Panc1 (cell line): ENCODE measurements at places on chromosomes 3 and 15. TPM values are rescaled to one million over a fixed set of nuclear protein-coding genes. Genes with fewer than 3 reads are reported as not detected.

Gene TGFBR2
- total RNA-seq = 45.9 TPM

Gene TGM5
- not detected for total RNA-seq

DNA sequence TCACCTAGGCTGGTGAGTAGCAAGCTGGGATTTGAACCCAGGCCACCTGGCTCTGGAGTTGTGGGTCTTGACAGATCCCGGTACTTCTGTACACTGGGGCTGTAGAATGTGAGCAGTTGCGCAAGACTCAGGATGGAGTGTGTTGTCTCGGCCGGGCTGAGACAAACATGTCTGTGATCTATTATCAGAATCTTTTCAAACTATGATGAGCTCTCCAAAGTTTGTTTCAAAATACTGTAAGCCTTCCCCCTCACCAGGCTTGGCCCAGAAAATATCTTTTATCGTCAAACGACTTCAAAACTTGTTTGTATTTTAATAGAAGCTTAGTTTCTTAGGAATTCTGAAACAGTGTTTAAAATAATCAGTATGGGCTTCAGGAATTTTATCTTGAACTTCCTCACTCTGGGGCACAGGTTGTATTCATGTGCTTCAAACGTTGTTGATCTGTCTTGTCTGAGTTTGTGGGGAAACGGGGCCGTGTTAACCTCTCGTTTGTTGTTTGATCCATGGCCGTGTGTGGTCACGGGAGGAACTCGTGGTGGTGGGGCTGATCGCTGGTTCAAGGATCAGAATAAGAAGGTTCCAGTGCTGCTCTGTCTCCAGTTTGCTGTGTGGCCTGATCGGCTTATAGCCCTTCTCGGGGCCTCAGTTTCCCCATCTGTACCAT, 40.3 kb upstream of the TFRC start:
- no peak for DNase-seq

- no peak for DNase-seq
Observed at GRCh38 chr3:80227216-80227615, 459.4 kb upstream of the ROBO1 start.

Gene LMAN1L
- not detected for total RNA-seq

Gene SLC28A2
- 0.23 TPM for total RNA-seq

- no peak for DNase-seq
Observed at GRCh38 chr3:182180654-182181385, 469.1 kb downstream of the SOX2 start.

GRCh38 chr15:70227147-70227546, 129.4 kb upstream of the TLE3 start:
- DNase-seq = no peak

DNA sequence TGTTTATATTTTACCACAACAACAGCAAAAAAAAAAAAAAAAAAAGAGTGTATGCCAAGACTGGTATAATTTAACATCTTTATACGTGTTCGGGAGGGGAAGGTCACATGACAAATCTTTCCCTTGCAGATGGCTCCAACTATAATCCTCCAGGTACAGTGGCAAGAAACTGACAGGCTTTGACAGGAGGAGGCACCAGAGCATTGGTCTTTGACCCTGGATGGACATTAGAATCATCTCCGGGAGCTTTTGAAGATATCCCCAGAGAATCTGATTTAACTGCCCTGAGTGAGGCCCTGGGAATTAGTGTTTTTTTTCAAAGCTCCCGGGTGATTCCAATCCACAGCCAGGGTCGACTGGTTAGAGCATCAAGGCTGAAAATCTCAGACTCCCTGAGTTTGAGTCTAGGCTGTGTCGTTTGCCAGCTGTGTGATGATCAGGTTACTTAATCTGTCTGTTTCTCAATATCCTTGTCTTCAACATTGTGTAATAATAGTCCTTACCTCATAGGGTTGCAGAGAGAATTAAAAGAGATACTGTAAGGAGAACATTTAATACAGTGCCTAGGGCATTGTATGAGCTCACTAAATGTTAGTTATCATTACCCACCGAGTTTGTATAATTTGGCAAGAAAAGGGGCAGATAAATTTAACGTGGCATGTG, 8.9 kb upstream of the SEMA5B start:
- no peak for DNase-seq

DNA sequence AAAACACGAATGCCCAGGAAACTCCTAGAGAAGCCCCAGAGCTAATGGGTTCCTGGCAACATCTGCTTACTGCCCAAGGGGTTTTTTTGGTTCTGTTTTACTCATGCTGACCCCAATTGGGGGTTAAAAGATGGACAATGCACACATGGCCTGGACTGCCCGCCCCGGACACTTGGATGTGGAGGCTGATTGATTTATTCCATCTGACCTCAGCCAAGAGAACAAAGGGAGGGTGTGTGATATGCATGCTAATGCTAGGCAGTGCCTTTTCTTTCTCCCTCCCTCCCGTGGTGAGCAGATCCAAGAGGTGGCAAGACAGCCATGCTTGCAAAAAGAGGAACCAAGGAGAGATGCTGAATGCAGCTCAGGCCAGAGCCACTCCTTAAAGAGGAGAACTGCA, 3.3 kb upstream of the LRTM1 start:
- no peak for DNase-seq

DNA sequence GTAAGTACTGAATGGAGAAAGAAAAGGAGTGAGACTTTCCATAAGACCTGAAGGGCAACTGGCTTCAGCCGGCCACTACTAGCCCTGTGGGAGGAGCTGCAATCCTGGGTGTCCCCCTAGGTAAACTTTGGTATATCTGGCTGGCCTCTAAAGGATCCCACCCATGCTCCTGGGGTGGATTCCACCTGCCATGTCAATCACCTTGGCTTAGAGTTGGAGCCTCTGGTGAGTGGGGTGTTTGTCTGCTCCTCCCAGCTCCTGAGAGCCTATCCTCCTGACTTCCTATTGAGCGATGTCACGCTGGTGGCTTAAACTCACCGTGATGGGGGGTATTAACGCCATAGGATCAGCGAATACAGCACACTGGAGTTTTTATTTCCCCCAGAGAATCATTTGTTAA, 2.6 kb downstream of the SPTBN5 start:
- DNase-seq = no peak

Gene SMCO1
- total RNA-seq = not detected

- DNase-seq = no peak
Observed at GRCh38 chr3:123587401-123587800, 2.5 kb upstream of the HACD2 start.

Gene CHRNA5
- 52.4 TPM for total RNA-seq

DNA sequence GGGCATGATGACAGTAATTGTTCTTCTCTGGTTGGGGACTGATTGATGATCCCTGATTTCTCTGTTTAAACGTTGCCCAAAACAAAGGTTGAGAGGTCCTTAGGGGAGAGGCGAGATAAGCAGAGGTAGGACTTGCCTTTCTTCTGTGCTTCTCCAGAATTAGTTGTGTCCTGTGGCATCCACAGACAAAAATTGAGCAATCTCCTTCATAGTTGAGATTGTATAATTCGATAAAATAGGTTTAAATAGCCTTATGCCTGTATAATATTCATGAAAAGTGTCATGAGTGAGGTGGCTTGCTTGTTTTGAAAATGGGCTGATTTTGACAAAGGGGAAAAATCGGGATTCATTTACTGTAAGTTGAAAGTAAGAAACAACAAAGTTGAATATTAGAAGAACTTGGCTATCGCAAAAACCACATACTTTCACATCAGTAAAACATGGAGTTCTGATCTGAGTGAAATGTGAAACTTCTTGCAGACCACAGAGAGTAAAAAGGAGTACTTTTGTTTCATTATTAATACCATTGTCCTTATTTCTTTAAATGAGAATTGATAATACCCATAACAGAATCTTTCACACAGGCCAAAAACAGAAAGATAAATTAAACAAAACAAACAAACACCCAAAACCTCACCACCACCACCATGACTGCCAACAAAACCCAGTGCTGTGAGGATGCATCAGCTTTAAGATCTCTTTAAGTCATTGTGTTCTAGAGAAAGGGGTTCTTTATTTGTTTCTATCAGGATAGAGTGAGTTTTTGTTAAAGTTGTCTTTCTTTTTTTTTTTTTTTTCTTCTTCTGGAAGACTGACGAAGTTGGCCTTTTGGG, 155.7 kb downstream of the LPP start:
- DNase-seq = no peak

- no peak for DNase-seq
Observed at GRCh38 chr15:90018216-90018831, 17.2 kb downstream of the ZNF710 start.

- no peak for DNase-seq
Observed at GRCh38 chr3:129604767-129605166, 1.7 kb downstream of the PLXND1 start.

- DNase-seq = no peak
Observed at GRCh38 chr3:125161607-125162219, 50.8 kb downstream of the SLC12A8 start.

GRCh38 chr3:33578325-33579177, 138.3 kb upstream of the UBP1 start:
- DNase-seq = no peak

Gene KLF15
- total RNA-seq = 0.10 TPM

GRCh38 chr3:119293871-119294695, at the start of gene ARHGAP31:
ARHGAP31 (plus strand) TSS chr3:119294383; CDS start chr3:119294905, 522 bp downstream.
- DNase-seq = no peak

- no peak for DNase-seq
Observed at GRCh38 chr15:61715082-61715481, 345.2 kb downstream of the VPS13C start.

Gene LMOD3
- not detected for total RNA-seq

Gene RTP3
- total RNA-seq = not detected

DNA sequence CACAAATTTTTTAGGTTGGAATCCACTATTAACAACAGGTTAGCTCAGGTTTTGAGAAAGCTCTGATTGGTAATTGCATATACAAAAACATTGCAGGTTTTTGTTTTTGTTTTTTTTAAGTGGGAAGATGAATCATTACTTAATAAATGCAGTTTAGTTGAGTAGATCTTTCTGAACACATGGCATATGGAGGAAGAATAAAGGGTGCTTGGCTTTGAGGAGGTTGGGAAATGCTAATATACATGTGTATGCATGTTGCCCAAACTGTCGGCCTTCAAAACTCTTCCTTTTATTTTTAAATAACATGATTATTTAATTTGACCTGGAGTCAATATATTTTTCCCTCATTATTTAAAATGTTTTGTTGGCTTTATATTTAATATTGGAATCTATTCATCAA, 32.8 kb downstream of the ZBTB38 start:
- DNase-seq = no peak

Gene DLEC1
- total RNA-seq = not detected

Gene PDIA3
- total RNA-seq = 538 TPM

GRCh38 chr3:61092870-61093269, 158.4 kb downstream of the FHIT start:
- no peak for DNase-seq

Gene TTC21A
- 7.7 TPM for total RNA-seq

Gene ARID3B
- 12.7 TPM for total RNA-seq

Gene DCBLD2
- 54.4 TPM for total RNA-seq

Gene LMLN
- total RNA-seq = 21.8 TPM

Gene SLC6A20
- 0.28 TPM for total RNA-seq

GRCh38 chr3:78249294-78249693, 1209.4 kb downstream of the ROBO2 start:
- no peak for DNase-seq

DNA sequence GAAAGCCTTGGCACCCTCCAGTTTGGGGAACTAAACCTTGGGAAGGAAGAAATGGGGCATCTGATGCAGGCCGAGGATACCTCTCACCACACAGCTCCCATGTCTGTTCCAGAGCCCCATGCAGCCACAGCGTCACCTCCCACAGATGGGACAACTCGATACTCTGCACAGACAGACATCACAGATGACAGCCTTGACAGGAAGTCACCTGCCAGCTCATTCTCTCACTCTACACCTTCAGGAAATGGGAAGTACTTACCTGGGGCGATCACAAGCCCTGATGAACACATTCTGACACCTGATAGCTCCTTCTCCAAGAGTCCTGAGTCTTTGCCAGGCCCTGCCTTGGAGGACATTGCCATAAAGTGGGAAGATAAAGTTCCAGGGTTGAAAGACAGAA, 7.7 kb downstream of the MAP1A start:
- no peak for DNase-seq

Gene HTR3E
- total RNA-seq = not detected

DNA sequence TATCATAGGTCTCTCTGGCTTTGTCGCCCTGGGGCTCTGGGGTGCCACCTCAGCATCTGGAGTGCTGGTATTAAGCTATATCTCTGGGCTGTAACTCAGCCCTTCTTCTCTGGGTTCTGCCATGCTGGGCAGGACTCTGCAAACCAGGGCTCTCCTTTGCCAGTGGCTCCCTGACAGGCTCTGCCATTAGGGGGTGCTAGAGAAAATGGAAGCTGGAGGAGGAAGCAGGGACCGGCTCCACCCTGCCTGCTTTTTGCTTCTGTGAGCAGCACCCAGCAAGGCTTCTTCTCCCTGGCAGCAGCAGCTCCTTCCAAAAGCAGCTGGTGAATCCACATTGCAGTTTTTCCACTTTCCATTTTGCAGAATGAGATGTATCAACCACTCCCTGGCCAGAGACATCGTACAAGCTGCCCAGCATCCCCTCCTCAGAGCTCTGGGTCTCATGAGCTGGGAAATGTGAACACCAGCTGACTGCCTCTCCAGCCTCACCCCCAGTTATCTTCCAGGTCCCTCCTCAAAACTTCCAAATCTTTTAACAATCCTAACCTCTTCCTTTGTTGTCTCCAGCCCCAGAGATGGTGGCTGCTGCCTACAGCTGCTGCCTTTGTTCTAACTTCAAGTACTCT, 165.0 kb downstream of the ABHD5 start:
- no peak for DNase-seq

GRCh38 chr3:168250415-168250861, 154.7 kb upstream of the GOLIM4 start:
- DNase-seq = no peak

Gene SV2B
- total RNA-seq = not detected

GRCh38 chr3:23455775-23456174, 252.6 kb downstream of the UBE2E2 start:
- no peak for DNase-seq

Gene GOLGA8S
- total RNA-seq = 0.15 TPM

GRCh38 chr15:79609506-79609905, 177.4 kb downstream of the MINAR1 start:
- DNase-seq = no peak

Gene GBE1
- total RNA-seq = 30.4 TPM

DNA sequence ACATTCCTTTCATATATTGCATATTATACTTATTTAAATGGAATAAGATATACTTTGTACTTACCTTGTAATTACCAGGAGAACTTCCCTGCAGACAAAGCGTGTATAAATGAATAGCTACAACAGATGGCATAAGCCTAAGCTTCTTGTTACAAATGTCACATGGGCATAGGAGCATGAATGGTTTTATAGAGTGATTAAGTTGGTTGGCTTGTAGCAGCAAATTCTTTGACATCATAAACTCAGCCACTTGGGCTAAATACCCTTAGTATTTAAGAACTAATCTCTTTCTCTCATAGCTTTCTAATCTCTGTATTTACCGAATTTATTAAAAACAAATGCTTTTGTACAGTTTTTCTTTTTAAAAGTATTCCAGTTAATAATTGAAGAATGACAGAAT, at the start of gene UBAP1L:
TSS of gene UBAP1L (minus strand) at position 115 of the 400 bp plus-strand sequence. CDS start 8,985 bp downstream, outside the sequence.
- DNase-seq = no peak

DNA sequence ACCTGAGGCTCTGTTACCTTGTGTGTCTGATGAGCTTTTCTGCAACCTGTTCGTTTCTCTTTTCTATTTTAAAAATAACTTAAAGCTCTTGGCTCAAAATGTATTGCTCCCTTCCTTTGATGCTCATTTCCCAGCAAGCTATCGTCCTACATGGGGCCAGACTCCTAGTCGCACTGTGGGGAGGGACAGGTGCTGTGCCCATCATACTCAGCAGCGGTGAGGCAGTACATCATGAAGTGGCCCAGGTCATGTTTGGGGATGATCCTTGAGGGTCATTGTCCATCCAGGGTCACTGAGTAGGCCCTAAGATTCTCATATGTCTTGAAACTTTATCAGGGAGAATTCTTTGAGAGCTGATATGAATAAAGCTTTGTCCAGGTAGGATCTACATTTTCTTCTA, 41.1 kb downstream of the PTH1R start:
- DNase-seq = no peak
